MCF 10A (cell line): ENCODE measurements at places on chromosomes 12 and 14. TPM values are rescaled to one million over a fixed set of nuclear protein-coding genes. Genes with fewer than 3 reads are reported as not detected.

- DNase-seq: no peak
Measured at GRCh38 chr12:40583743-40584142, 108.5 kb upstream of the CNTN1 start.

DNA sequence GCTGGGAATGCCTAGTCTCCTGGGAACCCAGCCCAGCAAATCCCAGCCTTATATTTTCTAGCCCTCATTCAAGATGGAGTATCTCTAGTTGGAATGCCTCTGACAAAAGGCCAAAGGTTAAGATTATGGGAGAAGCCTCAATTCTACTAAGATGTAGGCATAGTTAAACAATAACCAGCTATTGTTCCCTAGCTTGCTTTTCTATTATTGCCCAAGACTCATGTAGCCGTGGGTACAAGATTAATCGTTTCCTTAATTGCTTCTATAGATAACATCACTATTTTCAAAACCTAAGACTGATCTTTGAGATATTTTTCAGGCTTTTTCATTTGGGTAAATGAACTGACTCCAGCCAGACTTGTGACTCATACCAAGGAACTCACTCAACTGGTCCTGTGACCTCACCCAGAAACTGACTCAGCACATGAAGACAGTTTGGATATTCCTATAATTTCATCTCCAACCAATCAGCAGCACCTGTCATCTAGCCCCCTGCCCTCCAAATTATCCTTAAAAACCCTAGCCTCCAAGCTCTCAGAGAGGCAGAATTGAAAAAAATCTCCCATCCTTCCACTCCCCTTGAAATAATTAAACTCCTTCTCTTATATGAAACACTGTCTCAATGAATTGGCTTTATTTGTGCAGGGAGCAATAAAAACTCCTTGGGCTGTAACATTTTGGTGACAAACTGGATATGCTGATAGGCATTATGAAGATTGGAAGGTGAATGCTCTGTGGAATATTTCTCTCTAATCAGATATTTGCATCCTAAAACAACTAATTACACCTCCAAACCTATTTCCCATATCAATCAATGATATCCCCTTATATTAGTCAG, 589.0 kb downstream of the C12orf50 start:
- DNase-seq: peak; percentile 88

DNA sequence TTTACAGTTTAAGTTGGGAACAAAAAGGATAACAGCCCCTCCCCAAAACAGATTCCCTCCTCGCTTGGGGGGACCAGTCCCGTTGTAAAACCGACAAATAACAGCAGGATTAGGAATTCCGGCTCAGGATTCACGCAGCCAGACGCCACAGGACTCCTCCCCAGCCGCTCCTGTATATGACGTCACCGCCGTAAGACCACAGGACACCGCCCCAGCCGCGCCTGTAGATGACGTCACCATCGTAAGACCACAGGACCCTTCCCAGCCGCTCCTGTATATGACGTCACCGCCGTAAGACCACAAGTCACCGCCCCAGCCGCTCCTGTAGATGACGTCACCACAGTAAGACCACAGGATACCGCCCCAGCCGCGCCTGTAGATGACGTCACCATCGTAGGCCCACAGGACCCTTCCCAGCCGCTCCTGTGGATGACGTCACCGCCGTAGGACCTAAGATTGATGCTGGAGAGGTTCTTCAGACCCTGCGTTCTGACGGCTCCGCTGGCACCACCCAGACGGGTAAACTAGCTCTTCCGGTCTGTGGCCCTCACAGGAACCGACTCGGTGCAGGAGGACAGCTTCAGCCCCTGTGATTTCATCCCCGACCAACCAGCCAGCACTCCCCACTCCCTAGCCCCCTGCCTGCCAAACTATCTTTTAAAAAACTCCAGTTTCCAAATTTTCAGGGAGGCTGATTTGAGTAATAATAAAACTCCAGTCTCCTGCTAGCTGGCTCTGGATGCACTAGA, 43.9 kb upstream of the FBRSL1 start:
- no peak for DNase-seq

- DNase-seq: no peak
Measured at GRCh38 chr14:100119251-100119650, 40.2 kb downstream of the DEGS2 start.

DNA sequence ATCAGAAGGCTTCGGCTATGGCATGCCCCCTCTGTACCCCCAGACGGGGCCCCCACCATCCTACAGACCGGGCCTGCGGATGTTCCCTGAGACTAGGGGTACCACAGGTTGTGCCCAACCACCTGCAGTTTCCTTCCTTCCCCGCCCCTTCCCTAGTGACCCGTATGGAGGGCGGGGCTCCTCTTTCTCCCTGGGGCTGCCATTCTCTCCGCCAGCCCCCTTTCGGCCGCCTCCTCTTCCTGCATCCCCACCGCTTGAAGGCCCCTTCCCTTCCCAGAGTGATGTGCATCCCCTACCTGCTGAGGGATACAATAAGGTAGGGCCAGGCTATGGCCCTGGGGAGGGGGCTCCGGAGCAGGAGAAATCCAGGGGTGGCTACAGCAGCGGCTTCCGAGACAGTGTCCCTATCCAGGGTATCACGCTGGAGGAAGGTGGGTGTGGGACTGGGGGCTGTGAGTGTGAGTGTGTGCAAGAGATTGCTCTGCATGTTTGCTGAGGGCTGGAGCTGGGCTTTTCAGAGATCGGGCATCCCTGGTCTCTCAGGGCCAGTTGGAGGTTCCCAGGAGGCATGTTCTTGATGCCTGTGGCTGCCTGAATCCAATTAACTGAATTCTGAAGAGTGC, 8.6 kb downstream of the NFATC4 start:
- no peak for DNase-seq

- DNase-seq: no peak
Measured at GRCh38 chr12:100265732-100266584, 921 bp downstream of the DEPDC4 start.

- no peak for DNase-seq
Measured at GRCh38 chr14:26088275-26088674, 509.6 kb downstream of the NOVA1 start.

DNA sequence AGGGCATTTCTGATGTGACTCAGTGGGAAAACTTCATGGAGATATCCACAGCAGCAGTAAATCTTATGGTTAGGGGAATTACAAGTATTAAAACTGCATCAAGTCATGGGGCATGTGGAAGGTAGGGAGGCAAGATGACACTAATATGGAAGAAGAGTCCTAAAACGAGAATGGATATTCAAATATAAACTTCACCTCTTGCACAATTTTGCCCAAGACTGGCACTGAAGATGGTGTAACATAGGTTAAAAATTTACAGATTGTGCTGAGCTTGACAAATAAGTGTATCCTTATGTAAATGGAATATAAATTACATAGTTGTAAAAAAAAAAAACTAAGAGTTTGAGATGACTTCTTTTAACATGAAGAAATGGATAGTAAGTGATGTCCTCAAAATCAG, 12.8 kb downstream of the ETFRF1 start:
- no peak for DNase-seq

PLXNC1 gene
- 2.4 and 2.6 TPM in 2 replicates for total RNA-seq

LMNTD1 gene
- total RNA-seq: not detected in 2 replicates

RPGRIP1 gene
- total RNA-seq: not detected in 2 replicates

ARMH4 gene
- total RNA-seq: not detected in 2 replicates
